T-helper 17 cell (primary cell): ENCODE measurements at places on chromosomes 1 and 21.

DNA sequence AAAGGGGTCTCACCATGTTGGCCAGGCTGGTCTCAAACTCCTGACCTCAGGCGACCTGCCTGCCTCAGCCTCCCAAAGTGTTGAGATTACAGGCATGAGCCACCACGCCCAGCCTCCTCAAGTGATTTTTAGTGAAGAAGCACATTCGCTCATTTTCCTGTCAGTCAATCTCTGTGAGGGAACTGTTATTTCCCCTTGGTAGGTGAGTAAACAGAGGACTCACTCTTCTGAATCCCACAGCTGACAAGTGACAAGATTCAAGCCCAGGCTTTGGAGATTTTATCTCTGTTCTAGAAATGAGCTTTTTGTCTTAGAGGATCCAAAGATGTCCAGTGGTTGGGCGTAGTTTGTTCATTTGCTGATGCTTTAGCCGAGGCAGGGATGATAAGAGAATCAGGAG is 43.9 kb upstream of the TACSTD2 start:
- DNase-seq = no peak

DNA sequence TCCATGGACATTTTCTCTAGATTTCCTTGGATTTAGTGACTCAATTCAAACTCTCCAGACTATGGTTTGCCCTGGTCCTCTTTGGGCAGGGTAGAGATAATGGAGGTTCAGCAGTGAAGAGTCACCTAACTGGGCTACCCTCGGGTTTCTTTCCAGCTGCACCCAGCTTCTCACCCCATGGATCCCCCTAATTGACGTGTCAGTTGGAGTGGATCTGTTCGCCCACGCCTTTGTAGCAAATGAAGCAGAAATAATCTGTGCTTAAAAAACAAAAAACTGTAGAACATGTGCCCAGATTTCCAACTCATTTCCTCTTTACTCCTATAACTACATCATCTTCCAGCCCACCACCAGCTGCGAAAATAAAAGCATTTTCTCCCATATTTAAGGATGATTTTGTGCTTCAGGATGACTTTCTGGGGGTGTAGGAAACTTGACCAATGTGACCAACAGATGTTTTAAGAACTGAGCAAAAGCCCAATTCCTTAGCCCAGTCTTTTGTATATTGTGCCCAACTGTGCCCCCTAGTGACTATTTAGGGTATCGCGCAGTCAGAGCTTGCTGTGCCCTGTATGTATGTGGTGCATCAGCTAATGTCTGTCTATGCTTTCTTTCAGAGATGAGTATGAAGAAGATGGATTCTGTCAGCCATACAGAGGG is 66.5 kb upstream of the UBE2U start:
- DNase-seq = peak; percentile 33

- no peak for DNase-seq
Measured at GRCh38 chr1:3472088-3472850, 17.8 kb downstream of the ARHGEF16 start.

GRCh38 chr1:205122489-205122882 is 708 bp upstream of the RBBP5 start:
- no peak for DNase-seq

GRCh38 chr1:231107151-231107550 is 54.7 kb upstream of the TRIM67 start:
- no peak for DNase-seq

DNA sequence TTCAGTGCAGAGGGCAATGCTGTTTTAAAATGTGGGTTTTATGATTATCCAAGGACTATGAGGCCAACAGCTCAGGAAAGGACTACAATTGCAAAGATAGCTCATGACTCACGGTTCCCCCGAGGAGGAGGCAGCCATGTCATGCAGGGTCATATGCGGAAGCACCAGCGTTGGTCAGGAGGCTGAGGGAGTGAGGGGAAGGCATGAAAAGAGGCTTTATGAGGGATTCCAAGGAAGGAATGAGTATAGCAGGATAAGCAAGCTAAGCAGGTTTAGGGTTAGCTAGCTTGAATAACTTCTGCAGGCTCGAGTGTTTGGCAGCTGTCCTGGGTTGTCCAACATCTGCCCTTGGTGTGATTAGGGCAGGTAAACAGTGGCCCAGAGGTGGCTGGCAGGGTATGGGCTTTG is 495.1 kb downstream of the SETD4 start:
- DNase-seq = no peak

- no peak for DNase-seq
Measured at GRCh38 chr1:166197141-166197540, 30.3 kb upstream of the FAM78B start.

- no peak for DNase-seq
Measured at GRCh38 chr1:210633636-210634035, 304.9 kb downstream of the HHAT start.

- DNase-seq = peak; percentile 65
Measured at GRCh38 chr1:147545133-147545532, 3.8 kb downstream of the BCL9 start.

- DNase-seq = no peak
Measured at GRCh38 chr1:33358795-33359503, 38.1 kb upstream of the A3GALT2 start.

- DNase-seq = no peak
Measured at GRCh38 chr1:117096951-117097408, 24.6 kb downstream of the TRIM45 start.

DNA sequence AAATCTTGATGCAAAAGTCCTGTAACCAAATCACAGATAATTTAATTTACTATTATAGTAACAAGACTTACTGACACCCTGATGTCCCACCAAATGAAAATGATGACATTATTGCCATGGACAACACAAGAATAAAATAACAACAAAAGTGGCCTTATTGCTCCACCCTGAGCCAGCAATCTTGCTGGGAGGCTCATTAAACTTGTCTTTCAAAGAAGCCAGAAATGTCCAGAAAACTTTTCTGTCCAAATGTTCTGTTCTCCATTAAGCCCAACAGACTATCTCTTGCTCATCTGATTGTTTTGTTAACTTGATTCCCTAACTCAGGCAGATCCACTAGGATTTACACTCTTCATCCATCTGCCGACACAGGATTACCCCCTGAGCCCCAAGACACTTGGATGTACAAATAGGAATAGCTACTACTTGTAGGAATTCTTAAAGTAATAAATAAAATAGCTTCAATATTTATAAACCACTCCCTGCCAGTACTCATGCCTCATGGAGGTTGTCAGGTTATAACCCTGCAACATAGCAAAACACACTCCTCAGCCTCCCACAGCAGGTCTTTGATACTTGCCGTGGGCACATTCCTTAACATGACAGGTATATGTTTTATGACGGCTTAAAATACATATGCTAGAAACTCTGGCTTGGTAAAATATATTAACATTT is 84.9 kb downstream of the PTPN14 start:
- DNase-seq = no peak

- DNase-seq = no peak
Measured at GRCh38 chr1:2556678-2557481, 709 bp downstream of the TNFRSF14 start.
